A172 (cell line): ENCODE measurements at places on chromosomes 5 and 9. TPM values are rescaled to one million over a fixed set of nuclear protein-coding genes. Genes with fewer than 3 reads are reported as not detected.

The C5orf58 gene
- not detected in 2 replicates for total RNA-seq

DNA sequence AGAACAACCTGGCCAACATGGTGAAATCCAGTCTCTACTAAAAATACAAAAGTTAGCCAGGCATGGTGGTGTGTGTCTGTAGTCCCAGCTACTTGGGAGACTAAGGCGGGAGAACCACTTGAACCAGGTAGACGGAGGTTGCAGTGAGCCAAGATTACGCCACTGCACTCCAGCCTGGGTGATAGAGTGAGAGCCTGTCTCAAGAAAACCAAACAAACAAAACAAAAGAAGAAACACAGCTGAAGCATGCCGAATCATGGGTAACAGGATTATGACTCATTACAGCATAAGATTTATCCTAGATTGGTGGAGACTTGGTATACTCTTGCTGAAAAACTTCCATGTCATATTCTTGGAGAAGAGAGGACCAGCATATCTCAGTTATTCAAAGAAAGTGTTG, 236.7 kb upstream of the CCNH start:
- DNase-seq: peak; percentile 4

GRCh38 chr5:30398423-30398822, 795.1 kb upstream of the CDH6 start:
- DNase-seq: no peak

DNA sequence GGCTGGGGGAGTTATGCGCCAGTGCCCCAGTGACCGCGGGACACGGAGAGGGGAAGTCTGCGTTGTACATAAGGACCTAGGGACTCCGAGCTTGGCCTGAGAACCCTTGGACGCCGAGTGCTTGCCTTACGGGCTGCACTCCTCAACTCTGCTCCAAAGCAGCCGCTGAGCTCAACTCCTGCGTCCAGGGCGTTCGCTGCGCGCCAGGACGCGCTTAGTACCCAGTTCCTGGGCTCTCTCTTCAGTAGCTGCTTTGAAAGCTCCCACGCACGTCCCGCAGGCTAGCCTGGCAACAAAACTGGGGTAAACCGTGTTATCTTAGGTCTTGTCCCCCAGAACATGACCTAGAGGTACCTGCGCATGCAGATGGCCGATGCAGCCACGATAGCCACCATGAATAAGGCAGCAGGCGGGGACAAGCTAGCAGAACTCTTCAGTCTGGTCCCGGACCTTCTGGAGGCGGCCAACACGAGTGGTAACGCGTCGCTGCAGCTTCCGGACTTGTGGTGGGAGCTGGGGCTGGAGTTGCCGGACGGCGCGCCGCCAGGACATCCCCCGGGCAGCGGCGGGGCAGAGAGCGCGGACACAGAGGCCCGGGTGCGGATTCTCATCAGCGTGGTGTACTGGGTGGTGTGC, at the start of gene RXFP3:
RXFP3 (plus strand) TSS at position 6 of the 636 bp plus-strand sequence; CDS start at position 361, 355 bp downstream.
- DNase-seq: no peak

DNA sequence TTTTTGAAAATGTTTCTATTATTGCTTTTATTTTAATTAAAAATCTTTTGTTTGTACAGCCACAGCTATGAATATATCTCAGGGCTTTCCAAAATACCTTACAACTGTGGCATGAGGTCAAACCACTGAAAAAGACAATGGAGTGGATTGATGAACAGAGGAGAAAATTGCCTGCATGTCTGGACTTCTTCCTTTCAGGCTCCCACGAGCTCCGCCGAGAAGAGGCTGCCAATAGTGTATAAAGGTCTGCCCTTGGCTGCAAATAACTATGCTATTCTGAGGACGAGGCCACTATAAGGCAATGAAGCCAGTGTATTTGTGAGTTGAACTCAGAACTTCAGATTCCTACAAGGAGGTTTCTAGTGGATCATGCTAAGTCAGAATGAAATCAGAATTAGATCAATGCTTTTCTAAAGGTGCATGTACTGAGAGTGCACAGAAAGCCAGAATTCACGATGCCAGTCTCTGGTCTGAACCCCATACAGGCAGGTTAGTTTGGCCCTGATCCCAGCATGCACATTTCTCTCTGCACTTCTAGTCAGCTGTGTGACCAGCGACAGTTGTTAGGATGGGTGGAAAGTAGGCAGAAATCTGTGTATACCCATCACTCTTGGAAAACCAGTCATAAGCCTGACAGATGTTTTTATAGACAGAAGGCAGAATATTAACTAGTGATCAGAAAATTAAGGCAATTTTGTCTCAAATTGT, 42.7 kb upstream of the PLPP1 start:
- DNase-seq: no peak

DNA sequence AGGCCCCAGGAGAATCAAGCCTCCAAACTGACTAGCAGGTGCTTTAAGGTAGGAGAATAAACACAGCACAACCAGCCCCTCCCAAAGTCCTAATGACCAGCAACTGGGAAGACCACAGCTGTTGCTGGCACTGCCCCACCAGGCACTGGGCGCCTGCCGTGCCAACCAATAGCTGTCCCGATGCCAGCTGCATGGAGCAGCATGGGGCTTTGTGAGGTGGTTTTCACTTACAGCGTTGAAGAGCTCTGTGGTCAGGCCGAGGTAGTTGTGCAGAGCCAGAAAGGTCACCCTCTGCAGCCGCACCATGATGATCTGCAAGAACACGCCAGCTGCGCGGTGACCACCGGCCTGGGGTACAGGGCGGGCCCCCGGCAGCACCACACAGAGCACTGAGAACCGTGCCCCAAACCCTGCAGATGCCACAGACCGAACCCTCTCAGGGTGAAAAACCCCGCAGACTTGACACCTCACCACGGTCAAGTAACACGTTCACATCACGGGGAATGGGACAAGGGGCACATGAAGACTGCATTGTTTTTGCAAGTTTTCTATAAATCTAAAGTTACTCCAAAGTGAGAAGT, 28.7 kb downstream of the PNPLA7 start:
- no peak for DNase-seq

GRCh38 chr5:148702019-148702596, 47.8 kb upstream of the HTR4 start:
- no peak for DNase-seq

- no peak for DNase-seq
Measured at GRCh38 chr5:60248901-60249300, 355.4 kb upstream of the PDE4D start.

DNA sequence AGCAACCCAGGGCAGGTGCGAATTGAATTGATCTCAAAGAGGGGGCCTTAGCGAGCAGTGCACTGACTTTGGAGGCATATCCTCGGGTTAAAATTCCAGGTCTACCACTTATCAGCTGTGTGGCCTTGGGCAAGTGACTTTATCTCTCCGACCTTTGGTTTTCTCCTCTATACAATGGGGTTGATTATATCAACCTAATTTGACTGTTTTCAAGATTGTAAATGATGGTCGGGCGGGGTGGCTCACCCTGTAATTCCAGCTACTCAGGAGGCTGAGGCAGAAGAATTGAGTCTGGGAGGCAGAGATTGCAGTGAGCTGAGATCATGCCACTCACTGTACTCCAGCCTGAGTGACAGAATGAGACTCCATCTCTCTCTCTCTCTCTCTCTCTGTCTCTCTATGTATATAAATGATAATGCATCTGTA, 18.7 kb downstream of the SPRY4 start:
- DNase-seq: no peak

The TRIM7 gene
- total RNA-seq: 19.0 and 29.8 TPM in 2 replicates

- no peak for DNase-seq
Measured at GRCh38 chr9:89319015-89319905, 960 bp downstream of the SECISBP2 start.

GRCh38 chr5:90783460-90784333, 225.1 kb downstream of the ADGRV1 start:
- peak; percentile 67 for DNase-seq

- peak; percentile 3 for DNase-seq
Measured at GRCh38 chr5:111259636-111260035, 35.5 kb downstream of the CAMK4 start.

DNA sequence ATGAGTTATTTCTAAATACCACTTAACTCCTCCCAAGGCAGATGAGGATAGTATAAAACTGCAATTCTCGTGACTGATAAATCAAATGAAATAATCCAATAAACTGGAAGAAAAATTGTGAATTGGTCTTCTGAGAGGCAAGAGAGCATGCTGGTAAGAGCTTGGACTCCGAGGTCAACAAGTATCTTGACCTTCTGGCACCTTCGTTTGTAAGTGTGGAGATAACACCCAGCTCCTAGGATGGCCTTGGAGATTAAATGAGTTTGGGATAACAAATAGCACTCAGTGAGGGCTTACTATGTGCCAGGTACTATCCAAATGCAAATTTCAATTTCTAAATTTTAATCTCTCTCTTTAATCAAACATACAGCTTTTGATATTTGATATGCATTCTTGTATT, 866.3 kb upstream of the WWC1 start:
- DNase-seq: no peak

GRCh38 chr5:154356020-154356655, 89.7 kb upstream of the SAP30L start:
- DNase-seq: peak; percentile 53

DNA sequence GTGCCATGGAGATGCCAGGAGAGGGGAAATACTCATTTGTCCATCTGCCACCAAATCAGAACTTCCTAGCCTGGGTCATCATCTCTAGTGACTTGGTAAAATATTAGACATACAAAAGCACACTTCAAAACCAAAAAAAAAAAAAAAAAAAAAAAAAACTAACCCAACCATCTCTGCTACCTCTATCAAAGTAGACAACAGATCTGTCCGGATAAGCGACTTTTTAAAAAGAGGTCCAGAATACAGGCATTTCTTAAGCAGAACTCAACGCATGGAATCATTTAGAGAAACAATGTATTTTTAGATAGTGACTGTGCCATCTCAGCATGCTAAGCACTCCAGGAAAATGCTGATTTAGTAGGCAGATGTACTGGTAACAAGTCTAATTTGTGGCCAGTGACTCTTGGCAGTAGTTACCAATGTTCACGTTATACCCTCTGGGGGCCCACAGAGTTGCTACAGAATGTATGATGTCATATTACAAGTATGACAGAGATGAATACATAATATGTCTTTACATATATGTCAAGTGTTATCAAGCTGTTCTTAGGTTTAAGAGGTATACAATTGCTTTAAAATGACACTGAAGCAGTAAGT, 107.8 kb downstream of the SMIM23 start:
- DNase-seq: peak; percentile 14

The C9orf50 gene
- not detected in 2 replicates for total RNA-seq

DNA sequence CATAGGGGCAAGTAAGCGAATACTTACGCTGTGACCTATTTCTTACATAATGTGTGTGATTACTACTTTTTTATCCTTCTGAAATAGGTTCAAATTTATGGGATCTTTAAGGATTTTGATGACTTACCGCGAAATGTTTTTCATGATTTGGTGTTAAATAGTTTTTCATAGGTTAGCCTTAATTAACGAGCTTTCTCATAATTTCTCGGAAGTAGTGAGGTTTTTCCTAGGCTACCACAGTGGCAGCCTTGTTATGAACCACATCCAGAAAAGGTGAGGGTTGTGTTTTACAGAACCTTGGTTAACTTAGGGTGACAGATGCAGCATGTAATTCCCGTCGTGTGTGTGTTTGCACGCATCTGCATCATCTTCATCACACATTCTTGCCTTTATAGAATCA, 1.3 kb downstream of the SH3GL2 start:
- no peak for DNase-seq

The RAD1 gene
- total RNA-seq: 35.8 and 40.6 TPM in 2 replicates

DNA sequence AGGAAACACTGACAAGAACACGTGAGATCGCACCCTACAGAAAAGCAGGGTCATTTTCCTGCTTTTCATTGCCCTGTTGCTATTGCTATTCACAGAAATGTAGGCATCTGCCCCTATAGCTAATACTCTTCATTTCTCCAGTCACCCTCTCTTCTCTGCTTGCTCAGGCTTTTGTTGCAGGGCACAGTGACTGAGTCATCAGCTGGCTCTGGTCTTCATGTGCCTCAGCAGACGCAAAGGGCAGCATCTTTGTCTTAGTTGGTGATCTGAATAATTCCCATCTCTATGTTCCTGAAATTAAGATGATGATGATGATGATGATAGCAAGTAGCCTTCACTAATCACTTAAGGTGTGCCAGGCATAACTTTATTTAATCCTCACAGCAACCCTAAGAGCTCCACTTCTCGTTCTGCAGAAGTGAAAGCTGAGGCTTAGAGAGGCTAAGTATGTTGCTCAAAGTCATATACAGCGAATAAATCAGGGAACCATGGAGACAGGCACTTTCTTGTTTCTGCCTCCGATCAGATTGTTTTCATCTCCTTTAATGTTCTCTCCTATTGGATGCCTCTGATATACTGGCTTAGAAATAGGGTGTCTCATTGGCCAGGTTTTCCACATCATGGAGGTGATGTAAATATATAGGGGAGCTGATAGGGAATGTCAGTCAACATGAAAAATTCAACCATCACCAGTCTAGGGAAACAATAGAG, 133.0 kb upstream of the STK32A start:
- DNase-seq: no peak

DNA sequence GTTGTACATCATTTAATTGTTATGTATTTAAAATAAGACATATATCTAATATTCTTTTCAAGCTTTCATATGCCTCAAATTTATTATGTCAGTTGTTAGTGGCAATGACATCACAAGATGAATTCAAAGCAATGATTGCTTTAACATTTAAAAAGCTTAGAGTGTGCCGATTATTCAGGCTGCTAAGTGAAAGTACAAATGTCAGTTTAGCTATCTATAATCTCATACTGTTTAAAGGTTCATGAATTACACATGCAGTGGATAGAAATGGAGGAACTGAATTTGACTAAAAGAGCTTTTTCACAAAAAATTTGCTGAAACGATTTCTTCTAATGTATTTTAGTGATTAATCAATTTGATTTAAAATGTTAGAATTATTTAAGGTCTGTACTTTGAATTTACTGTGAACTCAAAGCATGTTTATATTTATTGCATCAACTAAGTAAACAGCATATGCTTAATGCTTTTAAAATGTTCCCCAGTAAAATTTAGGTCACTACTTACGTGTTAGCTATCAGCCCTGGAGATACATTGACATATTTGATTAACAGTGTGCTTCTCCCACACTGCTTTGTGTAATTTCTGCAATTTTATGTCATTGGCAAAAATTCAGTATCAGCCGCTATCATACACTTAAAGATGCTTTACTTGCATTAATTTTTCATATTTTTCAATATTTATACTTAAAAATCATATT, 334.9 kb downstream of the PARP8 start:
- DNase-seq: no peak

GRCh38 chr9:98225015-98225442, 30.4 kb downstream of the TBC1D2 start:
- no peak for DNase-seq

DNA sequence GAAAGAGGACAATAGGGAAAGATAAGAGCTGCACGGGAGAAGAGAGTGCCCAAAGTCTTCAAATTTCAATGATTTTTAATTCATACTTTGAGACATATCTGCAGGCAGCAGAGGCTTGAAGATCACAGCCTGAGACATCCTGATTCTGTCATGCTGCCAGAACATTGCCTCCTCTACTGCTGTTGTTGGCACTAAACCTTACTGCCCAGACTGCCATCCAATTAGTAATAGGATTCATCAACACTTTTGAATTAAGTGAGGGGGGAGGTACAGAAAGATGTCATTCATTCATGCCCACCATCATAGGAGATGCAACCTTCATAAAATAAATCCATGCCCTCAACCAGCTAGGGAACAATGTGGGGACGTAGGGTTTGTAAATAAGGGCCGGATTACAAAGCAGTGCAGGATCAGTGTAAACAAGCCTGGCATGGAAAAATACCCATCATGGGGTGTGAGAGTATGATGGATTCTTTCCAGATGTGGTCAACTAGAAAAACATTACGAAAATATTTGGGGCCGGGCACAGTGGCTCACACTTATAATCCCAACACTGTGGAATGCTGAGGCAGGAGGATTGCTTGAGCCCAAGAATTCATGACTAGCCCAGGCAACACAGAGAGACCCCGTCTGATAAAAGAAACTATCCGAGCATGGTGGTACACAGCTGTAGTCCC, 122.1 kb upstream of the DAPK1 start:
- peak; percentile 90 for DNase-seq
